ENCODE measurements at places on chromosomes 3 and 15.

- no peak for DNase-seq
Observed at GRCh38 chr3:105497386-105497785, 130.7 kb downstream of the ALCAM start.

DNA sequence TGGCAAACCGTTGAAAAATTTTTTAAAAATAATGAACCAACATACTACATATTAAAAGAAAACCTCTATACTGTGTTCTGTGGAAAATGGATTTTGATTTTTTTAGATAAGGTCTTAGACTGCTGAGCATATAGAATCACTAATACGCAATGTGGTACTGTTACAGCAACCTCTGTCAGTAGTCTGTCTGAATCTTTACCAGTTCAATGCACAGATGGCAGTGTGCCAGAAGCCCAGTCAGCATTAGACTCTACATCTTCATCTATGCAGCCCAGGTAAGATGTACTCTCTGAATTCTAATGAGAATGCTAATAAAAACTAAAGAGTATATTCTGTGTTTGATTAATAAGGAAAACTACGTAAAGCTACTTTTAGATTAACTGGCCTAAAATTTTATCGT lies 31.3 kb upstream of the FAH start:
- DNase-seq = no peak

GRCh38 chr3:124360563-124360962 lies 368.6 kb upstream of the ROPN1 start:
- no peak for DNase-seq

DNA sequence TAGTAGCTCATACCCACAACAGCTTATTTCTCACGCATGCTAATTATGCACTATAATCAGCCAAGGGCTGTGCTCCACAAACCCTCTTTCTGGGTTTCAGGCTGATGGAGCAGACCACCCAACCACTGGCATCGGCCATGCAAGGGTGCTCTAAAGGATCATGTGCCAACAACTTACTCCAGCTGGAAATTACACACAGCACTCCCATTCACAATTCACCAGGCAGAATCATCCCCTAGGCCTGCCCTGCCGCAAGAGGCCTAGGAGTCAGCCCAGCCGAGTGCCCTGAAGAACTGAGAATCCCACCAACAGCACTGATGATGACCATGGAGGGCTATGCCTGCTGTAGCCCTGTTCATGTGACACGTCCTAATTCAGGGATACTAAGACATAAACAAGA lies 216.2 kb upstream of the CHRNA7 start:
- no peak for DNase-seq

- DNase-seq = no peak
Observed at GRCh38 chr3:134363381-134363755, 10.9 kb downstream of the AMOTL2 start.

- no peak for DNase-seq
Observed at GRCh38 chr3:98986073-98986472, 84.6 kb upstream of the DCBLD2 start.

GRCh38 chr3:66443118-66443803 lies 57.6 kb downstream of the LRIG1 start:
- DNase-seq = no peak

GRCh38 chr3:148202386-148202785 lies 495.3 kb upstream of the AGTR1 start:
- no peak for DNase-seq

GRCh38 chr3:82293867-82294266 lies 532.4 kb upstream of the GBE1 start:
- DNase-seq = no peak

DNA sequence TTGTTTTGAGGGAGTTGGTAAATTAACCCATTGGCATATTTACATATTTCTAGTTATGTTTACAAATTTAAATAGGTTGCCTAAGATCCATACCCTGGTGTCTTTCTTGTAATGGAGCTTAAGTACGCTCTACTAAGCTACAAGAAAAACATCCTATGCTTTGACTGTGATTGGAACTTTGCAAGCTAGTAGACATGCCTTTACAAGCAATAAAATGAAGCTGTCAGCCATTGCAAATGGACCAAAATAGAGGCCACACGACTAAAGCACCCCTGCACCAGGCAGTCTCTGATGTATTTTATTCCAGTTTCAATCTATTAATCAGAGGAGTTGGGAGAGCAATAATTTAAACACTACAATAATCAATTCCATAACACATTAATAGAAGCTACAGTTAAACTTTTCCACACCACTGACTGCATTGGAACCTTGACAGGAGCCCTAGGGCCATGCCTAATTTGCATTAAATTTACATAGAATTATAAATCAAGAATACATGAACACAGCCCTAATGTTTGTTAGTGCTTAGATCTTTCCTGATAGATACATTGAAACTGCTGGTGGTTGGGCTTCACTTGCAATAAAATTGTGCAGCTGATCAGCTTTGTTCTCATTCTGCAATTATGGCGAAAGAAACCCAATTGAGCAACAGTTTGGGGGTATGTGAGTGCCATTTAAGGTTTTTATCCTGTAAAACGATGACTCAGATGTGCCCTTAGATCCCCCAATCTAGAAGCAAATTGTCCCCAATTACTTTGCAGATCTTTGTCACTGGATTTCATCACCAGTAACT lies 360.1 kb downstream of the LSAMP start:
- DNase-seq = no peak

DNA sequence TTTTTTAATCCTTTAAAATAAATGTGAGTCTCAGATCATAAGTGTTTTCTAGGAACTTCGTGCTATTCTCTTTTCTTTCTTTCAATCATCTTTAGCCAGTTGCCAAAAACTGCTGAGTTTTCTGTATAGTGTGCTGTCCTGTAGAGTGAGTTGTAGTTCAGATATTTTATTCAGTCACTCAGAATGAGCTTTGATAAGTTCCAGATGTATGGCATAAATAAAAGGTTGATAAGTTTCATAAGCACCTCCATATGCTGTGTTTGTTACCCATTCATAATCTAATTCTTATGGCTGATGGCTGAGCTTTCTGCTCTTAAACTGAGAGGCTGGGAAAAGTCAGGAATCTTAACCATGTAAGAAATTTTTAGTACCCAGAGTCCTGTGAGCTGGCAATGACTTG lies 59.3 kb upstream of the COL6A6 start:
- no peak for DNase-seq

DNA sequence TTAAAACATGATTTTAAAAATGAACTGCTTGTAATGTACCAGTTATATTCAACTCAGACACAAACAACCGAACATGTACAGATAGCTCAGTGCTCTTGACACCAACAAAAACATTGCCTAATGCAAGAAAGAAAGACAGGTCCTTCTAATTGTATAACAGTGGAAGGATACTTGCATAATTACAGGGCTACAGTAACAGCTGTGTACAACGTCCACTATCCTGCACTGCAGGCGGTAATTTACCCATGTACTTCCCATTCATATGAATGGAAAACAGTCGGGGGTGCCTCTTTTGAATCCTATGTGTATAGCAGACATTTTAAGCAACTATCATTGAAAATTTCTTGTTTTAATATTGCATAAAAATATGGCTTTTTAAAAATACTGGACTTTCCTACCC lies 41.1 kb upstream of the PLSCR5 start:
- no peak for DNase-seq

All from stimulated activated CD8-positive, alpha-beta memory T cell treated with anti-CD3 and anti-CD28 coated beads, Interleukin-7, amount 100 ng/mL, for 1 hour (primary cell).